ENCODE measurements at places on chromosomes 5 and 9. TPM values are rescaled to one million over a fixed set of nuclear protein-coding genes. Genes with fewer than 3 reads are reported as not detected.

The C9orf43 gene
- 0.47 TPM for polyA plus RNA-seq

The LCN6 gene
- not detected for polyA plus RNA-seq

- H3K36me3 ChIP-seq, result no peaks in the 10 kb centered on the region
- no peak overlapping the region for H3K27ac ChIP-seq
Observed at GRCh38 chr5:137891849-137892248, 2.6 kb downstream of the PKD2L2 start.

GRCh38 chr9:14909181-14909580 lies 1.0 kb downstream of the FREM1 start:
- DNase-seq, result no peak
- no peaks in the 10 kb centered on the region for H3K27me3 ChIP-seq
- no peak overlapping the region for H3K4me3 ChIP-seq

DNA sequence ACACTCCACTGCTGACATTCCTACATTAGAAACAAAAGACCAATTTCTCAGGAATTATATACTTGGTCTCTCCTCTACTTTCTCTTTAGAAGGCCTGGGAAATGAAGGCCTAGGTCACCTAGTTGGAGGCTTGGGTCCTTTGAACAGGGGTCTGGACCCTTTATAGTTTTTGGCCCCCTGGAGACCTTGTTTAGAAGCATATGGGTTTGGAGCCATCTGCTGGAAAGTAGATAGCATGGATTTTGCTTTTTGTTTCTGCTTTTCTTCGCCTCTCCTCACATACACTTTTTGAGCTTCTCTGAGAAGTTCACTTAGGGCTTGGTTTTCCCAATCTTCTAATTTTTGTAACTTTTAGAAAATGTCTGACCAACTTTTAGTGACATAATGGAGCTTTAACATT lies 67.1 kb upstream of the CDK20 start:
- no peaks in the 10 kb centered on the region for H3K36me3 ChIP-seq
- no peaks in the 10 kb centered on the region for H3K4me1 ChIP-seq
- H3K27me3 ChIP-seq, result no peaks in the 10 kb centered on the region
- DNase-seq, result peak; percentile 32

GRCh38 chr9:108562176-108562575 lies 293.6 kb downstream of the ACTL7B start:
- no peaks in the 10 kb centered on the region for H3K4me1 ChIP-seq
- H3K27ac ChIP-seq, result no peak overlapping the region
- no peaks in the 10 kb centered on the region for H3K36me3 ChIP-seq
- peaks cover 8% of the 10 kb centered on the region for H3K27me3 ChIP-seq

DNA sequence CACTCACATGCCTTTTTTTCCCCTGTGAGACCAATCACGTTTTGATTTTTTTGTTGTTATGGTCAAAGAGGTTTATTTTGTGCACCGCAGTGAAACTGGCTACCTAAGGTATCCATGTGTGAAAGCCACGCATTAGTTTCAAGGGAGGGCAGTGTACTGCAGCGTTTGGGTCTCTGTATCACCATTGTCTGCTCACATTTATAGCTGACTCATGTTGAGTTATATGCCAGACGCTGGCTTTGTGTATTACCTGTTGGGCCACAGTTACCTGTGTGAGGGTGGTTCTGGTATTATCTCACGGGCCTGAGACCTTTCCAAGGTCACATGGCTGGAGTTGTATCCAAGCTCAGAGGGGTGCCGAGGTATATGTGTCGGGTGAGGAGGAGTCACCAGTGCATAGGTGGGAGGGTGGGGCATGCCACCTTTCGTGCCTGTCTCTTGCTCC lies 75.8 kb downstream of the ARHGAP26 start:
- no peak overlapping the region for H3K4me3 ChIP-seq
- no peaks in the 10 kb centered on the region for H3K36me3 ChIP-seq
- no peaks in the 10 kb centered on the region for H3K27me3 ChIP-seq
- DNase-seq, result no peak
- no peak overlapping the region for H3K27ac ChIP-seq
- H3K4me1 ChIP-seq, result peaks cover 46% of the 10 kb centered on the region

The TRIM36 gene
- polyA plus RNA-seq, result 0.42 TPM

The C5orf58 gene
- not detected for polyA plus RNA-seq

- peak; percentile 8 for DNase-seq
- H3K27ac ChIP-seq, result no peak overlapping the region
- no peaks in the 10 kb centered on the region for H3K27me3 ChIP-seq
- H3K4me1 ChIP-seq, result no peaks in the 10 kb centered on the region
- no peak overlapping the region for H3K4me3 ChIP-seq
Observed at GRCh38 chr9:11457825-11458790, 845.3 kb upstream of the PTPRD start.

The PCDHGA1 gene
- polyA plus RNA-seq, result 1.6 TPM

GRCh38 chr9:124766815-124767554 lies 4.1 kb downstream of the NR6A1 start:
- no peaks in the 10 kb centered on the region for H3K27me3 ChIP-seq
- H3K4me3 ChIP-seq, result no peak overlapping the region

DNA sequence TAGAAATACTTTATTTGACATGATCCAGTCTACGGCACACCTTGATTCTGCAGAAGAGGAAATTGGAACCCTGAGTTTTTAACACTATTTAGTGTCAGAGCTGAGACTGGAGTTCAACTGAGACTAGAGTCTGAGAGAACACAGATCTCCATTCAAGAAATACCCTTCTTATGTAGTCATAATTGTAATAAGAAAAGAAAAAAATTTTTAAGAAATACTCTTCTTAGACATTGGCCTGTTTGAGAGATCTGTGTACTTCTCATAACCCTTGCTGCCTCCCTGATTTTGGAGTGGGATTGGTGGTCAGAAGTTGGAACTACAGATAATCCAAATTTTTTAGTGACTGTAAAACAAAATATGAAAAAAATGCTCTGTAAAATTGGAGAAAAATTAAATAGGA lies 253.4 kb downstream of the ARRDC3 start:
- H3K4me1 ChIP-seq, result no peaks in the 10 kb centered on the region
- H3K4me3 ChIP-seq, result no peak overlapping the region
- H3K36me3 ChIP-seq, result no peaks in the 10 kb centered on the region

GRCh38 chr5:132380741-132381140 lies 11.2 kb downstream of the SLC22A5 start:
- no peak overlapping the region for H3K4me3 ChIP-seq
- peaks cover 8% of the 10 kb centered on the region for H3K4me1 ChIP-seq
- no peaks in the 10 kb centered on the region for H3K27me3 ChIP-seq
- no peak overlapping the region for H3K27ac ChIP-seq
- no peaks in the 10 kb centered on the region for H3K36me3 ChIP-seq

GRCh38 chr9:79080536-79080935 lies 491.2 kb upstream of the TLE4 start:
- DNase-seq, result no peak
- H3K27me3 ChIP-seq, result no peaks in the 10 kb centered on the region
- no peaks in the 10 kb centered on the region for H3K4me1 ChIP-seq
- no peak overlapping the region for H3K27ac ChIP-seq
- no peaks in the 10 kb centered on the region for H3K36me3 ChIP-seq

The AQP7 gene
- polyA plus RNA-seq, result 0.05 TPM

GRCh38 chr5:56470007-56470406 lies 236.9 kb upstream of the ANKRD55 start:
- no peaks in the 10 kb centered on the region for H3K36me3 ChIP-seq
- peaks cover 8% of the 10 kb centered on the region for H3K4me1 ChIP-seq
- DNase-seq, result no peak

The GDA gene
- not detected for polyA plus RNA-seq

The NR5A1 gene
- polyA plus RNA-seq, result not detected

- no peak for DNase-seq
- H3K27me3 ChIP-seq, result no peaks in the 10 kb centered on the region
- H3K27ac ChIP-seq, result no peak overlapping the region
- H3K4me3 ChIP-seq, result no peak overlapping the region
- no peaks in the 10 kb centered on the region for H3K4me1 ChIP-seq
Observed at GRCh38 chr5:123261752-123262151, 161.5 kb downstream of the CEP120 start.

The EIF4E1B gene
- polyA plus RNA-seq, result not detected

GRCh38 chr5:30279237-30279636 lies 914.2 kb upstream of the CDH6 start:
- H3K4me3 ChIP-seq, result no peak overlapping the region
- no peaks in the 10 kb centered on the region for H3K27me3 ChIP-seq
- no peaks in the 10 kb centered on the region for H3K4me1 ChIP-seq
- DNase-seq, result no peak

- H3K36me3 ChIP-seq, result no peaks in the 10 kb centered on the region
- DNase-seq, result no peak
- no peak overlapping the region for H3K4me3 ChIP-seq
Observed at GRCh38 chr9:3809724-3810123, 283.9 kb upstream of the RFX3 start.

DNA sequence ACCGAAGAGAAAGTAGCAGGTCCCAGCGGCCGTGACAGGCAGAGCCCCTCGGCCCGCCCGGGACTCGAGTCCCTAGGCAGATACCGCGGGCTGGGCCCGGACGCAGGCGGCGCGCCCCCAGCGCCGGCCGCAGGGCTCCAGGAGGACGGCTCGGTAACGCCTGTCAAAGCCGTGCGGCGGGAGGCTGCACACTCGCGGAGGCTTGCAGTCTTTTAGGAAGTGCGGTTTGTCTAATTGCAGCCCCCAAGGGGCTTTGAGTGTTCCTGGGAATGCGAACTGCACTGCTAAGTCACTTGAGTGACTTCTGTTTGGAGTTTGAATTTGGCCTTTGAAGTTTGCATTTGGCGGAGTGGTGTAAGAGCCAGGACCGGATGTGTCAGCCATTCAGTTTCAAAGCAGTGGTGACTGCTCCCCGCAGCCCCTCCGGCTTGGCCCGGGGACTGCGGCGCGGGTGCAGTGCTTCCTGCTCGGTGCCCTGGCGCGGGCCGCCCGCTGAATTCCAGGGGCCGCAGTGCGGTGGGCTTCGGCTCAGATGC lies 1.3 kb downstream of the MAP3K1 start:
- peak; percentile 63 for DNase-seq
- peak overlapping the region; percentile 91 for H3K4me3 ChIP-seq
- H3K27me3 ChIP-seq, result no peaks in the 10 kb centered on the region
- peaks cover 11% of the 10 kb centered on the region for H3K36me3 ChIP-seq
- peak overlapping the region; percentile 77 for H3K27ac ChIP-seq
- peaks cover 6% of the 10 kb centered on the region for H3K4me1 ChIP-seq

The UBE2D2 gene
- 22.8 TPM for polyA plus RNA-seq

The PITX1 gene
- polyA plus RNA-seq, result not detected

DNA sequence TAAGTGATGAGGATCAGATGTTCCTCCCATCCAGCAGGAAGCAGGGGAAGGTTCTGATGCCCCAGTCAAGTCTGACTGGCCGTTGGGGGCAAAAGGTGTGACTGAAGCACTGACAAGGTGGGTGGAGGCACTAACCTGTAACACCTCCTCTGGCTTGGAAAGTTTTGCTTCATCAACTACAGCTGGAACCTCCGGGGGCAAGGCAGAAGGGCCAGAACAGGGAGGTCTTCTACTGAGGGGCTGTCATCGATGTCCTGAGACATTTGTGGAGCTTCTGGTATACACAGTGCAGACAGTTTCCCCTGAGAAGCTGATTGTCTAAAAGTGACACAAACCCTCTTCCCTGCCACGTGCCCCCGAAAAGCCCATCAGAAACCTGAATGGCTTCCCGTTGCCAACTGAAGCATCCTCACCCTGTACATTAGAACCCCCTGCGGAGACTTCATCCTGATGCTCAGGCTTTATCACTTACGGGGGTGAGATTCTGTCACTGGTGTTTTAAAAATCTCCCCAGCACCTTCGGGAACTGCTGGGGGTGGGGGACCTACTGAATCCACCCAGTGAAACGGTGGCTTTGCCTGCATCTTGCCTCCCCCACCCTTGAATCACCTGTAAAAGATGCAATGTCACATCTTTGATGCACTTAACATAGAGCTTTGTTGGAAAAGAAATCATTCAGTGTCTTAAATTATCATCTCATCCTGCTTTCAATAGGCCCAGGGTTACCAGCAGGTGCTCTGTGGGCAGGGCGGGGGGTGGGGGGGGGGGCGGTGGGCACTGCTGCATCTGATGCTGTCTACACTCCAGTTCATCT lies 24.6 kb downstream of the TRAF1 start:
- H3K4me3 ChIP-seq, result no peak overlapping the region
- H3K4me1 ChIP-seq, result no peaks in the 10 kb centered on the region
- no peaks in the 10 kb centered on the region for H3K36me3 ChIP-seq
- DNase-seq, result no peak
- H3K27me3 ChIP-seq, result no peaks in the 10 kb centered on the region
- no peak overlapping the region for H3K27ac ChIP-seq

DNA sequence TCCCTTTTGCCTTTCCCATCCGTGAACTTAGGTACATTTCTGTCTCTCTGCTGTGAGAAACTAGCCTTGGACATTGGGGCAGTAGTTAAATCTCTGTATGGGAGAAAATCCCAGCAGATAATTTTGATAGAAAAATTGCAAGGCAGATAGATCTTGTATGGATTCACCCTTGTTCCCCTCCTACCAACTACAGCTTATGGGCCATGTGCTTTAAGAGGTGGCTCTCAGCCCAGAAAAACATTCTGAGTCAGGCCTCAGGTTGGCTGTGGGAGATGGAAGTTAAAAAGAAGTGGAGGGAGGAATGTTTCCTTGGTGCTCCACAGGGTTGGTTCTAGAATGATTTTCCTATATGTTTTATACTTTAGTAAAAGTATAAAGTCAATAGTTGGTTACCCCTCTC lies 1.4 kb upstream of the KDM3B start:
- no peak for DNase-seq
- peaks cover 34% of the 10 kb centered on the region for H3K36me3 ChIP-seq
- peak overlapping the region; percentile 59 for H3K27ac ChIP-seq
- H3K27me3 ChIP-seq, result no peaks in the 10 kb centered on the region
- H3K4me1 ChIP-seq, result peaks cover 7% of the 10 kb centered on the region
- no peak overlapping the region for H3K4me3 ChIP-seq

The FBXL7 gene
- polyA plus RNA-seq, result 6.3 TPM

DNA sequence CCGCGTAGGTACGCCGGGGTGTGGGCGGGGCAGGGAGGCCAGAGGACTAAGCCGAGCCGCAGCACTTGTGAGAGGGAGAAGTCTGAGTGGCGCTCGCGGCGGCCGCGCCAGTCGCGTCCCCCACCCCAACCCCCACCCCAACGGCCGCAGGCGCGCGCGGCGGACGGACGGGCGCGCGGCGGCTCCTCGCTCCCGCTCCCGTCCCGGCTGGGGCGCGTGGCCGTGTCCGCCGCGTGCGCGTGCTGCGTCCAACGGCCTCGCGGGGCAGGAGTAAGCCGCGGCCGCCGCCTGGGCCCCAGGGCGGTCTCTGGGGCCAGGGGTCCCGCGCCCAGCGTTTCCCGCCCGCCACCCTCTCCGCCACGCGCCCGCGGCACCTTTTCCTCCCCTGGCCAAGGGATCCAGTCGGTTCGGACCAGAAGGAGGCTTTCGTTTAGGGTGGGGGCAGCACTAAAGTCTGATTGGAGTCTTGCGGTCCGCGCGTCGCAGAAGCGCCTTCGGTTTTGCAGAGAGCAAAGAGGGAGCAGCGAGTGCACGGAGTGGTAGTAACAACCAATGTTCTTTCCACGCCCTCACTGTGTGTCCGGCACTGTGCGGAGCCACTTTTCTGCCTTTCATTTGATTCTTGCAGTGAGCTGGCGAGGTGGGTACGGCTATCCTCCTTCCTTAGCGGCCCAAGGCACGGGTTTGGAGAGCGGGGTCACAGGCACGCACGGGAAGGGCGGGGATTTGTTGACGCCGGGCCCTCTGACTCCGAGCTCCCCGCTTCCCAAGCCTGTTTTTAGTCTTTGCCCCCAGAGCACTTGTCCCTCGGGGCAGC lies 483 bp downstream of the G3BP1 start:
- peak overlapping the region; percentile 92 for H3K4me3 ChIP-seq
- H3K27ac ChIP-seq, result peak overlapping the region; percentile 80
- H3K4me1 ChIP-seq, result peaks cover 22% of the 10 kb centered on the region
- no peaks in the 10 kb centered on the region for H3K27me3 ChIP-seq

The OR1K1 gene
- polyA plus RNA-seq, result not detected

GRCh38 chr5:55577353-55578060 lies 42.7 kb upstream of the PLPP1 start:
- peak overlapping the region; percentile 44 for H3K27ac ChIP-seq
- no peaks in the 10 kb centered on the region for H3K27me3 ChIP-seq
- no peaks in the 10 kb centered on the region for H3K36me3 ChIP-seq
- H3K4me3 ChIP-seq, result no peak overlapping the region

All from SK-N-SH (cell line).